Activated CD4-positive, alpha-beta T cell treated with anti-CD3 and anti-CD28 coated beads, Interleukin-2, amount 50 U/mL, for 24 hours (primary cell): ENCODE measurements at places on chromosomes 11 and 22.

GRCh38 chr11:118212131-118212725, 12.6 kb downstream of the JAML start:
- DNase-seq: no peak

DNA sequence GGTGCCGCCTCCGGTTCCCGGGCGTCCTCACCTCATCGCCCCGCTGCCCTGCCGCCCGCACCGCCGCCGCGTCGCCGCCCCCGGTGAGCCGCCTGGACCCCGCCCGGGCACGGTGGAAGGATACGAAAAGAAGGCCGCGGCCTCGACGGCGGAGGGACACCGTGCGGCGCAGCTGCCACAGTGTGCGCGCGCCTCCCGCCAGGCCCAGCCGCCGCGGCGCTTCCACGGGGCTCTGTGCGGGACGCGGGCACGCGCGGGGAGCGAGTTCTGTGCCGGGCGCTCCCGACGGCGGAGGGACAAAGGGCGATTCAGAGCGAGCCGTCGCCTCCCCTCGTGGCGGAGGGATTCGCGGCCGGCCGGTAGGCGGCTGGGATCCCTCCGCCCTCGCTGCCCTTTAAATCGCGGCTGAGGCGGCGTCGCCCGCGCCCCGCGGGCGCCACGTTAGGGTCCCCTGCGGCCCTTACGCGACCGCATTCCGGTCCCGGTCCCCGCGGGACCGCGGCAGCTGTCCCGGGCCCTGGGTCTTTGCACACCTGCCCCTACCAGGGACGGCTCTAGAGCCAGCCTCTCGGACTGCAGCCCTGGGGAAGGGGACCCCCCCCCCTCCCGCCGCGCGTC, 568 bp upstream of the KMT5B start:
- peak; percentile 71 for DNase-seq

DNA sequence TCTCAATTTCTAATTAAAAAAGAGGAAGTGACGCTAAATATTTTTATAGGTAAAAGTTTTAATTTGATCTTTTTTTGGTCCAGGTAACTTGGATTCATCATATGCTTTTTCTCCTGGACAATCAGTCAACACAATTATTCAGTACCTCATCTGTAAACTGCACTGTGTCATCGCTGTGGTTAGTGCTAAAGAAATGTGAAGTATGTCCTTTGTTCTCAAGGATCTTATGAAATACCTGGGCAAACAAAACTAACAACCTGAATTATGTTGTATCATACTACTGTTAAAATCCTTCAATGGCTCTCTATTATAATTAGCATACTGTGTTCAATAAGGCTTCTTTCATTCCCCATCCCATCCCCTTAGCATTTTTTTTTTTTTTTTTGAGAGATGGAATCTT, 19.9 kb upstream of the SCN3B start:
- no peak for DNase-seq

DNA sequence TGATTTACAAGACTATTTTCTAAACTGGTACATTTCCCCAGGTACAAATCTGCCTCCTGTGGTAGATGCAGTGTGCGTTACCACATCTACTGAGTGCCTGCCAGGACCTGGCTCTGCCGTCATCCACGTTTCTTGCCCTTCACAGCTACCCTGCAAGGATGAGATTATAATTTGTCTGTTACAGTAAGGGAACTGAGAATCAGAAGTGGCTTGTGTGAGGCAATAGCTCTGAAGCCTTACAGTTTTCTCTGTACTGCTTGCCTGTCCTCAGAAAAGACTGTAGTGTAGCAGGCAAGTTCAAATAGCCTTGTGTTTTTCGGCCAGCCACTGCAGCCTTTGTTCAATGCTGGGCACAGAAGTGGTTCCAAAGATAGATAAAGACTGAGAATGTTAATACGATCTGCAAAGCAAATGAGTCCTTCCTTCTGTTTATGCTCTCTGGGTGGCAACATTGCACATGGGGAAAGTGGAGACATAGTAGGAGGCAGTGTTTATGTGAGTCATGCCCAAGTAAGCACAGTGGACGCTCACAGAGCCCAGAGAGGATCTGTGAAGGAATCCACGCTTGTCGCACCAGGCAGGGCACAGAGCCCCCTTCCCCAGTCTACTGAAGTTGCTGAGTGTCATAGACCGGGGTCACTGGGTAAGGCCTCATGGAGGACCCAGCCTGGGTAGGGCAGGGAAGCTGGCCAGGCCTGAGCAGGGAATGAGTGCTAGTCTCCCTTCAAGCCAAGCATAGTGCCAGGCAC, 49.1 kb downstream of the MICAL2 start:
- DNase-seq: no peak

GRCh38 chr11:122910775-122911174, 28.2 kb downstream of the JHY start:
- no peak for DNase-seq

- DNase-seq: no peak
Observed at GRCh38 chr11:33722590-33723234, 13.5 kb downstream of the CD59 start.
